ENCODE measurements at places on chromosomes 13 and 19.

GRCh38 chr19:16535381-16535780, 6.9 kb downstream of the CHERP start:
- DNase-seq = no peak

DNA sequence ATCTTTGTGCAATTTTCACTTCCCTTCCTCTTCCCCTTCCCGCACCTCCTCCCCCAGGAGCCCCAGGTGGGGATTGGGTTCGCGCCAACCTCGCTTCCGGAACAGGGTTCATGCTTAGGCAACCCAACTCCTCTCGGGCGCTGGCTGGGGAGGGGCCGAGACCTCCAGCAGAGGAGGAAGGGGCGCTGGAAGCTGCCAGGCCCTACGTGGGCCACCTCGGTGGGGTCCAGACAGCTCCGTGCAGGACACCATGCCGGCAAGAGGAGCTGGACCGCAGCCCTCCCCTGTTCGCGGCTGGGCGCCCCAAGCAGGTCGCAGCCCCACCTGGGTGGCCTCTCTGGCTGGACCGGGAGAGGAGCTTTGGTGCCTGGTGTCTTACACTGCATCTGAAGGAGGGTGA, 91.1 kb downstream of the SPACA7 start:
- DNase-seq = no peak

GRCh38 chr13:97266772-97267417, 44.8 kb downstream of the MBNL2 start:
- no peak for DNase-seq

- no peak for DNase-seq
These were observed 127.8 kb upstream of the UBL3 start for GRCh38 chr13:29978211-29978610.

- no peak for DNase-seq
These were observed 5.7 kb downstream of the TLE5 start for GRCh38 chr19:3056417-3057088.

GRCh38 chr19:5891938-5892771, 11.4 kb downstream of the NDUFA11 start:
- DNase-seq = no peak

DNA sequence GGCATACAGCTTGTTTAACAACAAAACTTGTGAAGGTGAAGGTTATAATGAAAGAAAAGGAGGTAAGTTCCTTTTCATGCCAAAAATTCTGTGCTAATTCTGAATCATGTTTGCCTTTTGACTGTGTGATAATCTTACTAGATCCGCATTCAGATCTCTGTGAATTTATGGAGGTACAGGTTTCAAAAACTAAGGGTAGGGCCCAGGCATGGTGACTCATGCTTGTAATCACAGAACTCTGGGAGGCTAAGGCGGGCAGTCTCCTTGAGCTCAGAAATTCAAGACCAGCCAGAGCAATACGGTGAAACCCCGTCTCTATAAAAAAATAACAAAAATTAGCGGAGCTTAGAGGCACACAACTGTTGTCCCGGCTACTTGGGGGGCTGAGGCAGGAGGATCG, 45.9 kb downstream of the PCDH9 start:
- no peak for DNase-seq

- DNase-seq = no peak
These were observed 28.2 kb downstream of the GAS6 start for GRCh38 chr13:113835461-113836270.

DNA sequence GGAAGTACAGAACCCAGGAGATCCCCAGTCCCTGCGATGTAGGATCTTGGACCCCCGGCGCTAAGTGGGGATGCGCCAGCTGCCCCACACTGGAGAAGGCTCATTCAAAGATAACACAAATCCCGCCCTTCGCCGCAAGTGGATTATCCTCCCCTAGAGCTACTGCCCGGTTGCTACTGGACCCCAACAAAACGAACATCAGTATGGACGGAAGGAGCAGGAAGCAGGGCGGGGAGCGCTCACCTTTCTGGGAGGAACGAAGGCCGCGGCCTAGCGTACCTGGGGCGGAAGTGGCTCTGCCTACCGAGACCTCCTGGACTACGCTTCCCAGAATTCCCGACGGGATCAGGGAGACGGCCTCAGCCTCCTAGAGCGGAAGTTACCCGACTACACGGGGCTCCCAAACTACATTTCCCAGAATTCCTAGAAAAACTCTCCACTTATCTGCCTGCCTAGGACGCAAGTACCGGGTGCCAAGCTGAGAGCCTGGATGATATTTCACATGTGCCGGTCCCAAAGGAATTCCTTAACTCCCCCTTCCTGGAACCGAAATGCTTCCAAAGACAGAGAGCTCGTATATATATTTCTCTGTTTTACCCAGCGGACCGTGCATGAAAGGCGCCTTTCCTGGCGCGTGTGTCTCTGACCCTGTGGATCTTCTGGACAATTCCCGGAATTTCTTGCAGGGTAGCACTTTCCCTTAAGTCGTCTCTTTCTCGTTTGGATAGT, at the start of gene ZNF112:
ZNF112 (minus strand) TSS at position 298 of the 729 bp plus-strand sequence. CDS start 16,141 bp downstream, outside the sequence.
- DNase-seq = no peak

DNA sequence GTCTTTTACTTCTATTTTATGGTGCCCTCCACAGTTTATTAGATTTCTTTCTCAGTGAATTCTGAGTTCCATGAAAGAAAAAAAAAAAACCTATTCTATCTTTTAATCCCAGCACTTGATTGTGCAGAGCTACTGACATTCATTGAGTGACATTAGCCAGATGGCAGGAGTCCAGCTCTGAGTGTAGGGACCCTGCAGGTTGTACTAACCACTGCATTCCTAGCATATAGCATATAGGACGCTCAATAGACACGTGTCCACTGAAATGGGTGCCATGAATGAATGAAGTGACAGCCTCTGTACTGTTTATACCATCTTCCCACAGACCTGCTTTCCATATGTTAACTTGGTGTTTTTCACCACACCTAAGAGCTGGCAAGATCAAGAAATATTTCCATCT, 206.3 kb downstream of the RAP2A start:
- DNase-seq = no peak

- DNase-seq = no peak
These were observed 56.1 kb downstream of the CHST8 start for GRCh38 chr19:33677745-33678426.

GRCh38 chr13:22945321-22946226, 235.2 kb upstream of the SGCG start:
- DNase-seq = no peak

DNA sequence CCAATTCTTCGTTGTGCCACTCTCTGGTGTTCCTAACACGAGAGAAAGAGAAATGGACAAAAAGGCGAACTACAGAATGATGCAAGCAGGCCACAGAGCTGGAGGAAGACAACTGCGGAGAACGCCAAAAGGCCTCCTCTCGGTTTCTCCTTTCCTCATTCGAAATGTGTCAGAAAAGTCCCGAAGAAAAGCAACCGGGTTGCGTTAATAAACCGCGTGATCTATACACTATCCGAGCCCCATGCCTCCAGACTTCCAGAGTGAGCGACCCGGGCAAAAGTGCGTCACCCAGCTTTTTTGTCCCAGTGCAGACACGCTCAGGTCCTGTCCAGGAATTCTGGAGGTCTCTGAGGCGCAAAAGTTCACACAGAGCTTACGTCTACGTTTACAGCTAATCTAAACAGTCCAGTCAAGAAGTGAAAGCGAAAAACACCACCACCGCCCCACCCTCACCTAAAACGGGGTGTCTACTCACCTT, 413 bp downstream of the N4BP2L2 start:
- DNase-seq = no peak

Data from stimulated activated CD8-positive, alpha-beta memory T cell treated with anti-CD3 and anti-CD28 coated beads, Interleukin-4, amount 100 ng/mL, for 1 hour (primary cell).